ENCODE measurements at places on chromosomes 3 and 15.

DNA sequence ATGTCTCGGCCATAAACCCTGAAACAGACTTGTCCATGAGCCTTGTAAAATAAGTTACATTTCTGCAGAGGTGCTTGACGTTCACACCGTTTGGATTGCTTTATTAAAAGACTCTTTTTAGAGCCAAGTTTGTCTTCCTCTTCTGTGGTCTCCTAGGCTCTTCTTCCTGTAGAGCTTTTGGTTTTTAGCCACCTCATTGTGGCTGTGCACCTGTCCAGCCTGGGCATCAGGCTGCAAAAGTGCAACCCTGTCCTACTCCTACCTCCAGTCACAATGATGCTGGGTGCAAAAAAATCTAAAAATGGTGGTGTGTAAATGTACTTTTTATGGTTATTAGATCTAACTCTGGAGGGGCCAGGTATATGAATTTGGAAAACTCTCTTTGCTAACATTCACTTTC is 2.8 kb upstream of the RIOX2 start:
- DNase-seq = no peak

GRCh38 chr3:133965013-133965570 is 64.6 kb downstream of the SLCO2A1 start:
- DNase-seq = no peak

DNA sequence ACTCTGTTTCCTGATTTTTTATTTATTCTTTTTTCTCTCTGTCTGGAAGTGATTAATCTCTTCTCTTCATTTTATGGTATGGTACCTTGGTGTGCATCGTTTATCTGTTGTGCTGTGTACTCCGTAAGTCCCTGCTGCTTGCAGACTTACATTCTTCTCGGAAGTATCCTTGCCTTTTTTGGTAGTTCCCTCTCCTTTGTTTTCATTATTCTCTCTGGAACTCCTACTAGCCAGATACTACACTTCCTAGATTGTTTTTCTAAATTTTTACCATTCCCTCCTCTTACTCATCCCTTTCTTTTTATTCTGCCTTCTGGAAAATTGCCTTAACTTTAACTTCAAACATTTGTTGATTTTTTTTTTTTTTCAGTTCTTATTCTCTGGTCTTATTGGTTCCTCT is 27.2 kb downstream of the PIK3CA start:
- no peak for DNase-seq

DNA sequence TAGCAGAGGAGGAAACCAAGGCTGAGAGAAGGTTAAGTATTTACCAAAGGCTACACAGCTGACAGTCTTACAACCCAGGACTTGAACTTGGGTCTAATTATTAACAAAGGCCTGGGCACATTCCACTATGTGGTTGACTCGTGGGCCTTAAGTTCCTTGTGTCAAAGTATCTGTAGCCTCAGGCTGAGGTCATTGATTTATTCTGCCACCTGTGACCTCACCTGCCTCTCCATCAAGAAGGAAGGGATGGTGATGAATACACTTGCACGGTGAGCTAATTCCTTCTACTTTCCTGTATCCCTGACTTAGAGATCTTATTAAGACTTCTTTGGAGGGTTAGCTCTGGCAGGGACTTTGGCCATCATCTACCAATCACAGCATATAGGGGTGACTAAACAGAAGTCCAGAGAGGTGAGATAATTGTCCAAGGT is 19.9 kb upstream of the LRRC58 start:
- DNase-seq = no peak

DNA sequence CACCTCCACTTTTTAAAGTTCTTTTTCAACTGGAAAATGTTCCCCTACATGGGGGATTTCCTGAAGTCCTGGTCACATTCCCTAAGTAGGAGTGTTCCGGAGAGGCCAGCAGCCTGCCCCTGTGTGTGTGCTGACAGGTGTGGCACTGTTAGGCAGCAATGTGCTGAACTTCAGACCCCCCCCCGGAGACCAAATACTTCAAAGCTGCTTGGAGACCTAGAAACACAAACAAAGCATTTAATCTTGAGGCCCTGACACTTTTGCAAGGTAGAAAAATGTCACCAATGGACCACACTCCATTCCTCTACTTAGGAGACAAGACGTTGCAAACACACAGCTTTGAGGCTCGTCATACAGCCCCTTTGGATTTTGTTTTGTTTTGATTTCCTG is 259.6 kb upstream of the CTNNB1 start:
- no peak for DNase-seq

- no peak for DNase-seq
Measured at GRCh38 chr3:69248436-69248835, 126.0 kb upstream of the LMOD3 start.

GRCh38 chr15:31371520-31372240 is 45.0 kb downstream of the KLF13 start:
- DNase-seq = no peak

GRCh38 chr15:81168644-81169043 is 28.0 kb upstream of the IL16 start:
- no peak for DNase-seq

DNA sequence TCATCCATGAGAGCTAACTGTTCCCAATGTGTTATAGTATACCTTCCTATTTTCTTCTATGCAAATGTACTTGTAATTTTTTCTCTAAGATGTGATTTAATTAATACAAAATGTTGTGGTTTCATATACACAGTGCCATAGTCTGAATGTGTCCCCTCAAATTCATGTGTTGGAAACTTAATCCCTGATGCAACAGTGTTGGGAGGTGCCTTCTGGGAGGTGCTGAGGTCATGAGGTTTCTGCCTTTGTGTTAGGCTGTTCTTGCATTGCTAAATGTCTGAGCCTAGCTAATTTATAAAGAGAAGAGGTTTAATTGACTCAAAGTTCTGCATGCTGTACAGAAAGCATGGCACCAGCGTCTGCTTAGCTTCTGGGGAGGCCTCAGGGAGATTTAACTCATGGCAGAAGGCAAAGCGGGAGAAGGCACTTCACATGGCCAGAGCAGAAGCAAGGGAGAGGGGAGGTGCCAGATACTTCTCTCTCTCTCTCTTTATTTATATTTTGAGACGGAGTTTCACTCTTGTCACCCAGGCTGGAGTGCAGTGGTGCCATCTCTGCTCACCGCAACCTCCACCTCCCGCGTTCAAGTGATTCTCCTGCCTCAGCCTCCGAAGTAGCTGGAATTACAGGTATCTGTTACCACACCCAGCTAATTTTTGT is 34.7 kb upstream of the BNIP2 start:
- DNase-seq = no peak

- no peak for DNase-seq
Measured at GRCh38 chr3:27978440-27978839, 256.3 kb upstream of the EOMES start.

DNA sequence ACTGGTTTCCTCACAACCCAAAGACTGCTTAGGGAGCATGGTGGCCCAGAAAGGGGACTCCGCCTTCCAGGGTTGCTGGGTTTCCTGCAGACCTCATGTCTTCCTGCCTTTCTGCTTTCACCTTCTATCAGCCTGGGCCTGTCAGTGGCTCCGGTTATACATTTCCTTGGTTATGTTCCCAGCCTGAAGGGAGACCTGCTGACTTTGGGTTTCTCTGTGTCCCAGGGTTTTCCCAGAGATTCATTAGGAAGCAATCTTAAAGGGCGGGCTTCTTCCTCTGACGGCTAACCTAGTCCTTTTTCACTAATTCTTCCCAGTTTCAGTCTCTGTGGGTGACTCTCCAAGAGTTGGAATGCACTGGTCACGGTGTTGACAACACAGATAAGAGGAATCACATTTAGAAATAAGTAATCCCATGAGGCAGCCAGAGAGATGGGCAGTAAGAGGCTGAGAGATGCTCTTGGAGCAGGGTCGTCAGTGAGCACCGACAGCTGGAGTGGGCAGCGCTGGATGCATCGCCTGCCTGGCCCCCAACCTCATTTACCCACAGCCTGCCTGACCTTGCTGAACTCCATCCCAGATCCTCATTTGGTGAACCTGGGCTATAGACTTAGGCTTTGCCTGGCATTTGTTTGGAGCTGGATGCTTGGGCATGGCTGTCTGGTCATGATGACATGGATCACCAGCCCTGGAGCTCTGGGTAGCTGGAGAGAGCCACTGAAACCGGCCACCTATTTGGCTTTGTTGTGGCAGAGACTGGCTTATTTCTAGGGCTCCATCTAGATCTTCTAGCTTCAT is 10.0 kb upstream of the EHD4 start:
- DNase-seq = no peak

DNA sequence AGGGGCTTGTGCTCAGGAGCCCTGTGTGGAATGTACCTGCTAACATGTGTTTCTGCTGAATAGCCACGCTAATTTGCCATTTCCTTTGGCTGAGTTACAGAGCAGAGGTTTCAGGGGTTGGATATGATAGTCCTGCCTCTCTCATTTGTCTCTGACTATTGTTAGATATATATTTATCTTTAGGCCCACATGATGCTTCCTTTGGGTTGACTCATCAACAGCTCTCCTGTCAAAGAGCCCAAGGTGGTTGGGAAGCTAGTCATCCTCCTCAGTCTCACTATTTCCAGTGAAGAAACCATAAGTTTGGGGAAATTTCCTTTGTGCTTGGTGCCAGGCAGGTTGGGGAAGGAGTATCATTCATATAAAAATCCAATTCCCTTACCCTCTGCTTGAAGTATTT is 1194.6 kb downstream of the ZPLD1 start:
- DNase-seq = no peak

DNA sequence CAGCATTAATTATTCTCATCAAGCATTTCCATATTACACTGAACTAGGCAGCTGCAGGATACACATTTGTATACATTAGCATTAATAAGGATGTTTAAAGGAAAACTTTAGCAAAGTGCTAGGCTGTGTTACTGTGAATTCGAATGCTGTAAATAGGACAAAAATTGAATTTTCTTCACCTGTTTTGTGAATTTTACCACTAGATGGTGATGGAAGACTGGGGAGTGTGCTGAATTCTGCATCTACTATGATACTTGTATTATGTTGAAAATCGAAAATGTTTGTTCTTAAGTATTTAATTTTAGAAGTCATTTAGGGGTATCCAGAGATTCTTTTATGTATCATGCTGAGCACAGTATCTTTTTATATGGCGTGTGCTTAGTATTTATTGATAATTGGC is 12.3 kb upstream of the P2RY14 start:
- DNase-seq = no peak

GRCh38 chr3:63655519-63655918 is 3.0 kb downstream of the SNTN start:
- no peak for DNase-seq

GRCh38 chr15:67821784-67822440 is 3.4 kb upstream of the SKOR1 start:
- no peak for DNase-seq

GRCh38 chr3:9033867-9034266 is 70.6 kb upstream of the RAD18 start:
- no peak for DNase-seq

DNA sequence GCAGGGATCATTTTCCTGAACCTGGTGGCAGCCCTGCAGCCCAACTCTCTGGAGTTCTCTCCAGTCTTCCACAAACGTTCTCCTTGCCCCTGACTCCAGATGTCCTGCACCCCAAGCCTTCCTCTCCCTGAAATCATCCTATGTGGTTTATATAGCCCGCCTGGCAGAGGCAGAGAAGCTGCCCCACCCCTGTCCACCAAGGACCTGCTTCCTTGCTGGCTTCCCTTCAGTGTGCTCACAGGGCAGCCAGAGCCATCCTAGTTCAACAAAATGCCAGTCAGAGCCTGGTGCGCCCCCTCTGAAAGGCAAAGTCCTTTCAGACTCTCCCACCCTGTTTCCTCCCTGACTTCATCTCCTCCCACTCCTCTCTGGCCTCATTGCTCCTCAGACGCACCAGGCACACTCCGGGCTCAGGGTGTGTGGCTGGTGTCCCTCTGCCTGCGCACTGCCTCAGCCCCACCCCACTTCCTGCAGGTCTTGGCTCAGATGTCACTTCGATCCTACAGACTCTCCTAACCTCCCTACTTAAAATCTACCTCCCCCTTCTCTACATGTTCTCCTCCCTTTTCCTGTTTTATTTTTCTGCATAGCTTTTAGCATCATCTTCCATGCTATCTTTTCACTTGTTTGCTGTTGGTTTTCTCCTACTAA is 5.9 kb downstream of the KBTBD13 start:
- no peak for DNase-seq

DNA sequence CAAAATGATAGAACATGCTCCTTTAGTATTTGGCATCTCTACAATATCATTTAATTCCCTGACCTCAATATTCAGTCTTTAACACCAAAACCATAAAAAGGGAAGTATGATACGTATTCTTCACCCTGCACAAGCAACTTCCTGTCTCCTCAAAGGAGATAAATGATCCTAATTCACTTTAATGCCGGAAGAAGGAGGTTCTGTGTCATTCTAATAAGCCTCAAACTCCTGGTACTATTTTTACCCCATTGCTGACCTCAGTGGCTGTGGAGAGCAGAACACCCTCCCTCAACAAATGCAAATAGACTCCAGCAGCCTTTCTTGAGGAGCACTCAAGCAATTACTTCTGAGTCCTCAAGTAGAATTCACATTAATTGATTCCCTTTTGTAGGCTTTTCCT is 173.3 kb downstream of the TMEM108 start:
- peak; percentile 71 for DNase-seq

DNA sequence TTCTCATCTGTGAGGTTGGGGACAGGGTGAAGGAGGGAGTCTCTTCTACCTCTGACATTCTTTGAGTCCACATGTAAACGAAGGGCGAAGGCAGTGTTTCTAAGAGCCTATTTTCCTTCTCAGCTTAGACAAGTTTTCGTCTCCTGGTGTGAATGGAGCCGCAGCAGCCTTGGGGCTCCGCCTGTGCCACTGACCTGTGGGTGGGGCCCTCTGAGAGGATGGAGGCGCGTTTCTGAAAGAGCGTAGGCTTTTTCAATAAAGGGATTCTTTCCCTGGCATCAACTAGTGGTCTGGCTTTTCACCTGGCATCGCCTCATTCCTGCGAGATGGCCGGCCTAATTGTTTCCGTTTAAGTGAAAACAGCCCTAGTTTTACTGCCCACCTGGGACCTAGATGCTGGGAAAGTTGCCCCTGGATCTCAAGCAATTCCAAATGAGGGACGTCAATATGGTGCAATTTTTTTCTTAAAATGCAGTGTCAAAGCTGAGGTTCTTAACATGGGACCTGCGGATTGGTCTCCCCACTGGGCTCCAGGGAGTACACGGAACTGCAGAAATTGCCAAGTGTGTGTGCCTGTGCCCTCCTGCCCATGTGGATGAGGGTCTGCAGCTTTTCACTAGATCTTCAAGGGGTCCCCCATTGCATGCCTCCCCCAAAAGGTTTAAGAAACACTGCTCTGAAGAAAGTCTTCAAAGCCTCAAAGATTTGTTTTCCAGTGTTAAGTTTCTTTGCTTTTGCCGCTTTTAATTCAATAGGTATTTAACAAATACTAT is 958 bp downstream of the GLDN start:
- DNase-seq = no peak

GRCh38 chr3:50324351-50325112 is 2.0 kb upstream of the HYAL2 start:
- DNase-seq = no peak

DNA sequence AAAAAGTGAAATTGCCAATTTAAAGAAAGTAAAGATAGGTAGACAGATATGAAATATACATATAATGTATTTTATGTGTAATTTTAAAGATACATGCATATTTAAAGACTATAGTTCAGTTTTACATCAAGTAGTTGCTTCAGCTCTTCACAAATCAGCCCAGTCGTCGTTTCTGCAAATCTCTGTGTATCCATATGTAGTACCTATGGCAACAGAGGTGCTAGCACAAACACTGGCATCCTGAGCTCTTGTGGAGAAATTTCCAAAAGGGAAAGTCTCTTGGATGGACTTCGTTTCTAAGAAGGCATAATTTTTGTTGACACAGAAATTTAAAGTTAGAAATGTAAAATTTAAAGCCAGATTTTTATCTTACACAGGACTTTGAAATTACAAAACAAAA is 1284.7 kb downstream of the ROBO1 start:
- no peak for DNase-seq

Measured in GM06990 (cell line).